ENCODE measurements at places on chromosomes 5 and 9.
A peak's percentile ranks its signal among the peaks of the same experiment; 100 is the strongest.

DNA sequence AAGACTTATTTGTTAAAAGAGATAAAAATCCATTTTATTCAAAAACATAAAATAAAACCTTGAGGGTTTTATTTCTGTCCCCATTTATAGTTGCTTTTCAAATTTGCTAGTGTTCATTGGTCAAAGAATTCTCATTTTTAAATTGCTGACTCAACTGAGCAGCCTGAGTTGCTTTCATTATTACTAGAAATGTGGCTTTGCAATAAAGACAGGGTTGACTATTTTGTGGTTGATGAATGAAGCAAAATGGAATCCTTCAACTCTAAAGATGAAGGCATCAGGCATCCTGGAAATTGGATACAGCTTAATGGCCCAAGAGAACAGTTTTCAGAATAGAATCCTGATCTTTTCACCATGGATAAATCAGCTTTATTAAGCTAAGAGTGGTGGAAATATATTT, 23.9 kb upstream of the PPP3R2 start:
- DNase-seq, result no peak
- no peaks in the 10 kb centered on the region for H3K4me1 ChIP-seq
- H3K4me3 ChIP-seq, result no peak overlapping the region
- H3K27me3 ChIP-seq, result no peaks in the 10 kb centered on the region
- H3K27ac ChIP-seq, result no peak overlapping the region
- H3K36me3 ChIP-seq, result no peaks in the 10 kb centered on the region

GRCh38 chr9:18566121-18566520, 92.2 kb downstream of the ADAMTSL1 start:
- H3K4me3 ChIP-seq, result no peak overlapping the region
- no peak for DNase-seq
- no peaks in the 10 kb centered on the region for H3K27me3 ChIP-seq
- H3K36me3 ChIP-seq, result no peaks in the 10 kb centered on the region
- peaks cover 5% of the 10 kb centered on the region for H3K4me1 ChIP-seq

GRCh38 chr9:111588846-111589245, 10.6 kb downstream of the PTGR1 start:
- DNase-seq, result no peak
- peaks cover 7% of the 10 kb centered on the region for H3K36me3 ChIP-seq

- H3K4me1 ChIP-seq, result no peaks in the 10 kb centered on the region
- no peak overlapping the region for H3K27ac ChIP-seq
- no peaks in the 10 kb centered on the region for H3K27me3 ChIP-seq
- no peak for DNase-seq
- H3K4me3 ChIP-seq, result peak overlapping the region; percentile 8
- peaks cover 16% of the 10 kb centered on the region for H3K36me3 ChIP-seq
These were observed 27.9 kb downstream of the USP20 start for GRCh38 chr9:129863059-129863690.

- no peak for DNase-seq
- no peaks in the 10 kb centered on the region for H3K4me1 ChIP-seq
- H3K36me3 ChIP-seq, result no peaks in the 10 kb centered on the region
- H3K4me3 ChIP-seq, result no peak overlapping the region
- no peak overlapping the region for H3K27ac ChIP-seq
- no peaks in the 10 kb centered on the region for H3K27me3 ChIP-seq
These were observed 746.3 kb downstream of the CDH18 start for GRCh38 chr5:19241690-19242089.

GRCh38 chr5:116598911-116599310, 24.3 kb upstream of the SEMA6A start:
- no peaks in the 10 kb centered on the region for H3K27me3 ChIP-seq
- H3K4me1 ChIP-seq, result peaks cover 4% of the 10 kb centered on the region
- H3K27ac ChIP-seq, result no peak overlapping the region
- H3K36me3 ChIP-seq, result no peaks in the 10 kb centered on the region

DNA sequence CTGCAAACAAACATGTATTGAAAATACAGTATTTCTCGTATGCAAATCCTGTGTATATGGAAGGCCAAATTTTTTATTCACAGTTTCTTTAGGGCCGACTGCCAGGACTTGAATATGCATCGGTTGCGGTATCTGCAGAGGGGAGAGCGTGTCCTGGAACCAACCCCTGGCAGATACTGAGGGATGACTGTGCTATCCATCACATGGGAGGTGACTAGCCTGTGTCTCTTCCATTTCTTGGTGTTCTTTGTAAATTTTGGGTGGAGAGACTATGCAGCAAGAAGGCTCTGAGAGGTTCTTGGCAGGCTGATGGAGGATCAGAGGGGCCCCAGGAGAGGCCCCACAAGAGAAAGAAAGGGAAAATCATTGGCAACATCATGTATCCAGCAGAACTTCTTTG, 384.3 kb downstream of the YTHDC2 start:
- no peaks in the 10 kb centered on the region for H3K27me3 ChIP-seq
- no peak overlapping the region for H3K27ac ChIP-seq
- H3K4me1 ChIP-seq, result no peaks in the 10 kb centered on the region
- H3K4me3 ChIP-seq, result no peak overlapping the region
- DNase-seq, result no peak

DNA sequence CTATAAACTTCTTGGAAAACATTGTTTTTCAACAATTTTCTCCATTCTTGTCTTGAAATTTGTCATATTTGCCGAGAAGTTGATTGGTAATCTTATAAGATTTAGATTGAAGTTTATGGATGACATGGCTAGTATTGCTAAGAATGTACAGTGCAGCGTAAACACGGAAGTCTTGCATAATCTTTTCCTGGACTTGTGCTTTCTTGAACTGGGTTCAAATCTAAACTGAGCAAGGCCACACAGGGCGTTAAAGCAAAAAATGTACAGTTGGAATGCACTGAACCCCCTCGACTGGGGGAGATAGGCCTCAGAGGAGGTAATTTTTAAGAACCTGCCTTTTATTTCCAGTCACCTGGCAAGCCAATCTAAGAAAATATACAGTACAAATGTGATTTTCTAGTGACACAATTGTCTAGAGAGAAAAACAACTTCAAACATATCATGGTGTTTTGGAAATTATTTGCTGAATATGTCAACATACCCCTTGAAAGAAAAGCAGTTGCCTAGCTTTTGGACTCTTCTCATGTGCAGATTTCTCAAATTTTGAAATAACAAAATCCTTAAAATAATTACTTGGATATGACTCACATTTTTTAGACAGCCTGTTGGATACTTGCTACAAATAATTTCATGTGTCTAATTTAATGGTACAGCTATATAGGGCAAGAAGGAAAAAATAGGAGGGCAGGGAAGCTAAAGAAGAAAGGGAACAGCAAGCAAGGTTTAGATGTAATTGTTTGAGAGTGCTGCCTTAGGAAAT, 18.5 kb upstream of the GAS1 start:
- no peak overlapping the region for H3K4me3 ChIP-seq
- H3K27me3 ChIP-seq, result no peaks in the 10 kb centered on the region
- no peaks in the 10 kb centered on the region for H3K36me3 ChIP-seq
- no peaks in the 10 kb centered on the region for H3K4me1 ChIP-seq
- no peak overlapping the region for H3K27ac ChIP-seq
- peak; percentile 63 for DNase-seq

- no peaks in the 10 kb centered on the region for H3K27me3 ChIP-seq
- H3K27ac ChIP-seq, result no peak overlapping the region
- no peak overlapping the region for H3K4me3 ChIP-seq
- peaks cover 3% of the 10 kb centered on the region for H3K36me3 ChIP-seq
These were observed 218.9 kb downstream of the ARL15 start for GRCh38 chr5:54091307-54092130.

GRCh38 chr5:151618907-151619306, 27.8 kb upstream of the FAT2 start:
- no peaks in the 10 kb centered on the region for H3K4me1 ChIP-seq
- DNase-seq, result no peak

DNA sequence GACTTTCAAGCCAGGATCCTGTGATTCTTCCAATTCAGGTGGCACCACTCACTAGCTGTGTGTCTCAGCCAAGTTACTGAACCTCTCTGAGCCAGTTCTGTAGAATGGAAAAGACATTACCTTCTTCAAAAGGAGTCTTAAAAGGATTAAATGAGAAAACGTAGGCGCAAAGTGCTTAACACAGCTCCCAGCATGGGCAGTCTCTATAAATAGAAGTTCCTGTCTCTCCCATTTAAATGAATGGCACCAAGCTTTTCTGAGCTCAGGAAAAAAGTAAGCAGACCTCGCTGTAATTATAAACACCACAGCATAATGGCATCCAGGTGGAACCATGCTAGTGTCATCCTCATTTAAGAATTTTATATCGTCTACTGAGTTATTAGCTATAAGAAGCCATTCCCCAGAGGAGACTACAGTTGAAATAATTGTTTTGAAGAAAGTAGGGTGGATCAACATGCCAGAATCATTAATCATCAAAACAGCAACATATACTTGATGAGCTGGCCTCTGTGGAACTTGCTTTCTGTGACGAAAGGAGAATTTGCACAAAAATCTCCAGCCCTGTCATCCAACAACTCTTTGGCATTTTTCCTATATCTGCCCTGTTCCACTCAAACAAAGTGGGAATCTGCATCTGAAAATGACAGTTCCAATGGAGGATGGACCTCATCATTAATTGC, 188.9 kb downstream of the SPOCK1 start:
- no peak overlapping the region for H3K27ac ChIP-seq
- DNase-seq, result no peak
- no peak overlapping the region for H3K4me3 ChIP-seq
- H3K36me3 ChIP-seq, result no peaks in the 10 kb centered on the region
- peaks cover 2% of the 10 kb centered on the region for H3K27me3 ChIP-seq

GRCh38 chr5:164332349-164333196, 827.2 kb downstream of the MAT2B start:
- H3K4me3 ChIP-seq, result no peak overlapping the region
- peak; percentile 9 for DNase-seq
- no peaks in the 10 kb centered on the region for H3K4me1 ChIP-seq
- no peak overlapping the region for H3K27ac ChIP-seq
- no peaks in the 10 kb centered on the region for H3K27me3 ChIP-seq

- H3K36me3 ChIP-seq, result no peaks in the 10 kb centered on the region
- no peaks in the 10 kb centered on the region for H3K27me3 ChIP-seq
- H3K27ac ChIP-seq, result no peak overlapping the region
- no peak overlapping the region for H3K4me3 ChIP-seq
These were observed 67.4 kb downstream of the RAD23B start for GRCh38 chr9:107350443-107350842.

DNA sequence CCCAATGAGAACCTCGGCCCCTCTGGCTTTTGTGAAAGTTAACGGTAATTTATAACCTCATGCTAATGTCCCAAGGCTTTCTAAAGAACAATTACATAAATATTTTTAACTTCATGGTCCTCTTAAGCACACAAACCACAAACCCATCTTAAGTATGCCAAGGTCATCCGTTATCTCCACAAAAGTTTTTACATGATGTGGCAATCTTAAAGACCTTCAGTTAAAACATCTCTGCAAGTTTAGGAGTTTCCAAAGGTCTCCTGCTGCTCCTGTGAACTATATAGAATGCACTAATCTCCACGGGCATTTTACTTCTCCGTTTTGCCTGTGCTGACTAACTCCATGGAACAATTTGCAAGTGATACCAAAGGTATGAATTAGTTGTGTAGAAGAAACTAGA, 228.2 kb downstream of the TLE1 start:
- H3K36me3 ChIP-seq, result no peaks in the 10 kb centered on the region
- H3K27ac ChIP-seq, result no peak overlapping the region
- no peaks in the 10 kb centered on the region for H3K4me1 ChIP-seq
- H3K4me3 ChIP-seq, result no peak overlapping the region
- H3K27me3 ChIP-seq, result no peaks in the 10 kb centered on the region
- no peak for DNase-seq

DNA sequence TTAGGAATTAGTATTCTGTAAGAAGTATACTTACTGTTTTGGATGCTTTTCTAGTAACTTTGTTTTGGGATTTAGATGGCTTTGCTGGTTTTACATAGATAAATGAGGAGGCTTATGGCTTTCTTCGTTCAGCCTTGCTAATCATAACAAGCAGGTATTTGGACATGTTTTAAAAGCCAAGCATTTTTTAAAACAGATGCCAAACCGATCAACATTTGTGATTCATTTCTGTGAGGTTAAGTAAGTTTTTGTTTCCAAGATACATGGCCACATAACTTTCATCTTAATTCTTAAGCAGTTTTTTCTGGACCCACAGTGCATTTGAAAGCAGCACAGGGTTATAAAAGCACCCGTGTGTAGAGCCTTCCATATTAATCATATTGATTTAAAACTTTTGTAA, 21.7 kb downstream of the TARS1 start:
- H3K27ac ChIP-seq, result no peak overlapping the region
- H3K4me3 ChIP-seq, result no peak overlapping the region
- DNase-seq, result no peak
- peaks cover 24% of the 10 kb centered on the region for H3K36me3 ChIP-seq
- no peaks in the 10 kb centered on the region for H3K27me3 ChIP-seq

- no peaks in the 10 kb centered on the region for H3K36me3 ChIP-seq
- no peak overlapping the region for H3K4me3 ChIP-seq
These were observed 500.3 kb downstream of the ARHGEF28 start for GRCh38 chr5:74126294-74126693.

DNA sequence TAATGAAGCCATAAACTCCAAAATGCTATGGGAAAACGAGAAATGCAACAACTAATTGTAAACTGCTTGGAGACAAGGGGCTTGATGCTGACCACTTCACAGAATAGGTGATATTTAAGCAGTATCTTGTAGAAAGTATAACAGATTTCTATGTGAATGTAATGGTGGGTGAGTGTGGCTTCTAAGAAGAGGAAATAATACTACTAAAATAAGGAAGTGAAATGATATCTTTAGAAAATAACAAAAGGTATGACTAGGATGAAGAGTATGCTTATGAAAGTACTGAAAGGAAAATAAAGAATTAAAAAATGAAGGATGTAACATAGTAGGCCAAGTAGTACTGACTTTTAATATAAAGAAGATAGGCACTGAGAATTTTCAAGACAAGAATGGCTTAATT, 94.2 kb downstream of the AGTPBP1 start:
- H3K4me1 ChIP-seq, result no peaks in the 10 kb centered on the region
- no peak overlapping the region for H3K4me3 ChIP-seq
- no peaks in the 10 kb centered on the region for H3K27me3 ChIP-seq
- H3K36me3 ChIP-seq, result no peaks in the 10 kb centered on the region
- no peak overlapping the region for H3K27ac ChIP-seq
- DNase-seq, result no peak

- no peak overlapping the region for H3K4me3 ChIP-seq
- H3K36me3 ChIP-seq, result no peaks in the 10 kb centered on the region
- no peaks in the 10 kb centered on the region for H3K27me3 ChIP-seq
- DNase-seq, result no peak
- H3K4me1 ChIP-seq, result peaks cover 1% of the 10 kb centered on the region
- no peak overlapping the region for H3K27ac ChIP-seq
These were observed 22.3 kb upstream of the SNAPC3 start for GRCh38 chr9:15400281-15400941.

- no peaks in the 10 kb centered on the region for H3K27me3 ChIP-seq
- no peaks in the 10 kb centered on the region for H3K36me3 ChIP-seq
- no peak overlapping the region for H3K4me3 ChIP-seq
- peaks cover 5% of the 10 kb centered on the region for H3K4me1 ChIP-seq
These were observed 2.7 kb upstream of the PCDH12 start for GRCh38 chr5:141960449-141961323.

DNA sequence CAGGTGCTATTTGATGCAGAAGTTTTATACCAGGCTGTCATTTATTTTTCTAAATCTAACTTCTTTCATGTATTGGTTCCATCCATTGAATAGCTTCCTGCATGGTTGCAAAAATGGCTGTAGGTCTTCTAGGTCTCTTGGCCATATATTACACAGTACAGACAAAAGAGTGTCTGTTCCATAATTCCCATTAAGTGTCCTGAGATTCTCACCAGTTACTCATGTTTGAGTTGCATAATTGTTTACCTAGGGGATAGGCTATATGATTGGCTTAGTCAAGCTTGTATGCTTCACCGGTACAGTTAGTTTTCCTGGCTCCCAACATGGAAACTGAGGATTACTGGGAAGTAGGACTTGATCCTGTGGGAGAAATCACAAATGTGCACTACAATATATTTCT, 399.4 kb upstream of the NUDT12 start:
- no peak for DNase-seq
- H3K27ac ChIP-seq, result no peak overlapping the region
- H3K4me1 ChIP-seq, result no peaks in the 10 kb centered on the region
